Fibroblast of skin of left quadriceps (primary cell): ENCODE measurements at places on chromosomes 7 and 10.
A peak's percentile ranks its signal among the peaks of the same experiment; 100 is the strongest.

GRCh38 chr10:122264436-122264835 lies 6.7 kb upstream of the BTBD16 start:
- DNase-seq = no peak

DNA sequence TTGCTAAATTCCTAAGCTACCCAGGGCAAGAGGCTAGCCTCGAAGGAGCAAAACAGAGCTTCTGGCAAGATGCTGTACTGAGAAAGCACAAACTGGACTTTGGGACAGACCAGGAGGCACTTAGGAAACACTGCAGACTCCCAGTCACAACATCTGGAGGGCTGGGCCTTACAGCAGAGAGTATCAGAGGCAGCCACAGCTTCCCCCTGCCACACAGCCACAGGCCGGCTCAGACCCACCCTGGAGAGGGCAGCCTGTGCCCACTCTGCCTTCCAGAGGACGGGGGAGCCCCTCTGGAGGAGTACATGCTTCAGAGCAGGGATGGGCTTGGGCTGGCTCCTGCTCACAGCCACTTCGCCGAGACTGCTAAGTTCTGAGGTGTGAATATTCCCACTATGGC lies 17.4 kb downstream of the ESYT2 start:
- DNase-seq = no peak

DNA sequence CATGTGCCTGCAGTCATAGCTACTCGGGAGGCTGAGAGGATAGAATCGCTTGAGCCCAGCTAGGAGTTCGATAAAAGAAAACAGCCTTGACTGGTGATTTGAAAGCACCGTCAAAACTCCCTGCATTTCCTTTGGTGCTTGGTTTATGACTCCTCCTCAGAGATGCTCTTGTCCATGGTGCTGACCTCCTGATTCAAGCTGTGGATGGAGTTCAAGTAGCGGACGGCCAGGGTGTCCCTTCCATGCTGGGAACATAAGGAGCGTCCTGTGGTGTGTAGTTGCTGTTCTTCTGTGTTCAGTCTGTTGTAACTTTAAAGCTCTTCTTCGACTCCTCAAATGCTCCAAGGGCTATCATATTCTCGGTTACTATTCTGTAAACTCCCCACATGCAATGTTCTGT lies 382.5 kb upstream of the KIAA1217 start:
- peak; percentile 7 for DNase-seq

DNA sequence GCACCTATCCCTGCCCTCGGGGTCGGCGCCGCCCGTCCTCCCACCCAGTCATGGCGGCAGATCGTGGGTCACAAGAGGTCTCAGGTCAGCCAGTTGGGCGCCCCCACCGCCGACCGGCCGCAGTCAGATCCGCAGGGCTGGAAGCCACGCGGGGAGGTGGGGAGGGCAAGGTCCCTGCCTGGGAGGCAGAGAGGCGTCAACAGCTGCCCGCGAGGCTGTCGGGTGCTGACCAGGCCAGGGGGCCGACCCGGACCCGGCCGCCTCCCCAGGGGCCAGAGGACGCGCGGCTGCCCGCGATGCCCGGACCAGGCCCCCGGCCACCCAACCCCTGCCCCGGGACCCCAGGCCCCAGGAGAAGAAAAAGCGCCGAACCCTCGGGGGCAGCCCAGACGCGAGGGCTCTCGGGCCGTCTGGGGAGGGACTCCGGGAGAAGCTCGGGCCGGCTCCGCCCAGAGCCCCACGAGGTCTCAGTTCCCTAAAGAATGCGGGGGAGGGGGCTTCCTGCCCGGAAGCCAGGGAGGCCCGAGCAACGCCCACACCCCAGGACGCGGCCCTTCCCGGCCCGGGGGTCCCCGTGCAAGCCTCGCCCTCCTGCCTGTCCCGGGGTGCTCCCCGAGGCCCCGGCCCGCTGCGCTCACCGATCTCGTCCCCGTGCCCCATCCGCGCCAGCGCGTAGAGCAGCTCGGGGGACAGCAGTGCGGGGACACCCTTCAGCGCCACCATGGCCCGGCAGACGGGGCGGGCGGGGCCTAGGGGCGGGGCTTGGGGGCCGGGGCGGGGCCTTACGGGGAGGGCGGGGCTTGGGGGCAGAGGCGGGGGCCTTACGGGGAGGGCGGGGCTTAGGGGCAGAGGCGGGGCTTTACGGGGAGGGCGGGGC lies at the start of gene FUOM:
Gene FUOM, minus strand, starts transcription at position 735 of the 877 bp plus-strand sequence. Its CDS starts 12 bp downstream, at position 723.
- no peak for DNase-seq

DNA sequence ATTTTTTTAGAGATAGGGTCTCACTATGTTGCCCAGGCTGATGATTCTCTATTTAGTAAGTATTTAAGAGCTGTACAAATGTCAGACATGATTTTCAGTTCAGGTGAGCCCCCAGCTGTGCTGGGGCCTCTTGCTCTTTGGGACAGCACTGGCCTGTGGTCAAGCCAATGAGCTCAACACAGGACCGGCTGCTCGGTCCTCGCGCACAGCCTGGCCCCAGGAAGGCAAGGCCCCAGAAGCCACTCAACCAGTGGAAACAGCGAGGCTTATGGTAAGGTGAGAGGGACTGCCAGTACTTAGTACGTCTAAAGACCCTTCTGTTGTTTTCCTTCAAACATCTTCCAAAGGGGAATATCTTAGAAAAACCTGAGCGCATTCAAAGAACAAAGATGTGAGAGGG lies 211.8 kb downstream of the SKIDA1 start:
- no peak for DNase-seq

DNA sequence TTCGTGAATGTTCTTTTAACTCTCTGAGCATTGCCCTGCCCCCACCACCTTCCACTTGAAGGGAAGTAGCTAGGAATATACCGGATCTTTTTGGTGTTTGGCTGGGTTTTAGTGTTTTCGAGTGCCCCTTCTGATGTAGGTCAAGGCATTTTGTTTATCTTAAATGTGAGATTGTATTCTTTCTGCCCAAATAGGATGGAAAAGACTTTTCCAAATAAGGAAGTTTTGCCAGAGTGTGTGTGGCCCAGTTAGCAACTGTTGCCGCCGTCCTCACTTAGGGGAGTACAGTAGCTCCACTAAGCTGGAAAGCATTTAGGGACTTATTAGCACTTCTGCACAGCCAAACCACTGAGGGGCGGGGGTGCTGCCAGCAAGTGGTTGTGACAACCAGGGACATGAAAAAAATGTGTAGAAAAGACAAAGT lies 29.8 kb upstream of the VCL start:
- no peak for DNase-seq

DNA sequence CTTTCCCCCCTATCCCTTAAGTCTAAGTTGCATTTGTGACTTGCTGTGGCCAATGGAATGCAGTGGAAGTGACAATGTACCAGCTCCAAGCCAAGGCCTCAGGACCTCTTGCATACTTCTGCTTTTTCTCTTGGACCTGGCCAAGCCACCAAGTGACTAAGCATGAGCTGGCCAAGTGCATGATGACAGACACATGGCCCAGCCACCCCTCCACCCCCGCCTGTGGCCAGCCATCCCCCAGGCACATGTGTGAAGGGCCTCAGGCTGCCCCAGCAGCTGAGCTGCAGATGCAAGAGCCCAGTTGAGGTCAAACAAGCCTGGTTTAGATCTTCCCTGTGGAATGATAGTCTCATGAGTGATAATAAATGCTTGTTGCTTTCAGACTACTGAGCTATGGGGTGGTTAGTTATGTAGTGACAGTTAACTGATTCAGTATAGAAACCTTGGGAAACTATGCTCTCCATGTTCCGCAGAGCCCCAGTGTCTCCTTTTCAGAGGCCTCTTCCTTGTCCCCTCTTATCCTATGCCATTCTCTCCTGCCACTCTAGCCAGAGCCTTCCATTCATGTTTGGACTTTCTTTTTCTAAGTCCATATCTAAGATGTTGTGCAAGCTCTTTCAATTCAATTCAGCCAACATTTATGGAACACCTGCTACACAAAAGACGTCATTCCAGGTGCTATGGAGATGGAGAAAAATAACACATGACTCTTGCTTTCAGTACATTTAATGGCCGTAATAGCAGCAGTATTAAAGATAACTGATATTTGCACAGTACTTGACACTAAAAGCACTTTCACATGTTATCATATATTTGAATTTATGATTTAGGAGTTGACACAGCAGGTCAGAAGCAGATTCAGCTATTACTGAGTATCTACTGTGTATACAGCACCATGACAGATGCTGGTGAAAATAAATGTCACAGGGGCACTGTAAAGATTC lies 55.5 kb upstream of the LOXL4 start:
- peak; percentile 87 for DNase-seq

DNA sequence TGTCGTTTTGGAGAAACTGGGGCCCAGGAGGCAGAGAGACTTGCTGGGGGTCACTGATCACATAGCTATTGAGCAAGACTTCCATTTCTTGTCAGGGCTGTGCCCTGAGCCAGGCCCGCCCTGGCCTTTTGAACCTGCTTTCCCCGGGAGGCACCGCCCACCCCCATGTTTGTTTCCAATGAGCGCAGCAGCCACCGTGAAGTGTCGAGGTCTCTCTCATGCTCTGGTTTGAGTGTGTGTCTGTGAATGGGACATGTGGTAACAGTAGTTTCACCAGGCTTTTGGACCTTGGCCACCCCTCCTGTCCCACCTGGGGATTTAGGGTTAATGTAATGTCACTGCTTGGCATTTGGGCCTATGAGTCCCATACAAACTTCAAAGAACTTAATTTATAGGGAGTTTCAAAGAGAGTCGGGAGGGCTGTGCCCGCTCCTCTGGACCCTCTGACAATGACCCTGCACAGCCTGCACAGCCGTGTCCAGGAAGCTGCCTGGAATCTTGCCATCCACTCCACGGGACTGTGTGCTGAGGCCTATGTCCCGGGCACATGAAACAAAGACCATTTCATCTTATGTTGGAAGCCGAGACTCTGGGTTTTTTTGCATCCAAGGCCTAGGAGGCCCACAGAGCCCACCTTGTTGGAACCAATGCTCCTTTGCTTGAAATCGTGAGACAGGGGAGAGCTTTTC lies 6.3 kb downstream of the PRF1 start:
- no peak for DNase-seq

- DNase-seq = no peak
These were observed 96.8 kb upstream of the DGKB start for GRCh38 chr7:14999331-14999730.

DNA sequence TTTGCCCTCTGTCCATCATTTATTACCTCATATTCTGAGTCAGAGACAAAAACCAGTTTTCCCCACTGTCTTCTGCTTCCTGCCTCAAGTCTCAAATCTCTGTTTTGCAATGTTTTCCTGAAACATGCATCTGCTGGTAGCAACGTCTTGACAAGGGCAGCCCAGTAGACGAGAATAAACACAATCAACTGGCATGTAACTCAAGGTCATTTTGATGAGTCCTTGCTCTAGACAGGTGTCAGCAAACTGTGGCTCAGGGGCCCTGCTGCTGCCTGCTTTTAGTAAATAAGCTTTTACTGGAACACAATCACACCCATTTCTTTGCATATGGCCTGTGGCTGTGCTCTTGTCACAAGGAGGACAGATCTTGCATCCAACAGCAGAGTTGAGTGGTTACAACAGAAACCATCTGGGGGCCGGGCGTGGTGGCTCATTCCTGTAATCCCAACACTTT lies 59.8 kb downstream of the ITIH5 start:
- no peak for DNase-seq

DNA sequence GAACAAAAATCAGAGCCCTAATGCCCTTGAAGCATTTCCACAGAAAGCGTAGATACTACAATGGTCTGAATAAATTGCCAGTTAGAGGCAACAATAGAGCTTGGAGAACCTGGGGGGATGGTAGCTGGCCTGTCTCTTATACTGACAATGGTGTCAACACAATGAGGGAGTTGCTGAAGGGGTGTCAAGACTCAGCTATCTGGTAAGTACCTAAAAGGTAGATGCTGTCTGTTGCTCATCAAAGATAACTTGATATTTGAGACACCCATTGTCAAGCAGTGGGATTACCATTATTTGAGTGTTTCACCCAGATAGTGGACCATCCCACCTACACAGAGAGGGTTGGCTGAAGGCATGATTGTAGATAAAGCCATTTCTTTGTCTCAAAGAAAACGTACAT lies 72.8 kb downstream of the PDE1C start:
- no peak for DNase-seq

DNA sequence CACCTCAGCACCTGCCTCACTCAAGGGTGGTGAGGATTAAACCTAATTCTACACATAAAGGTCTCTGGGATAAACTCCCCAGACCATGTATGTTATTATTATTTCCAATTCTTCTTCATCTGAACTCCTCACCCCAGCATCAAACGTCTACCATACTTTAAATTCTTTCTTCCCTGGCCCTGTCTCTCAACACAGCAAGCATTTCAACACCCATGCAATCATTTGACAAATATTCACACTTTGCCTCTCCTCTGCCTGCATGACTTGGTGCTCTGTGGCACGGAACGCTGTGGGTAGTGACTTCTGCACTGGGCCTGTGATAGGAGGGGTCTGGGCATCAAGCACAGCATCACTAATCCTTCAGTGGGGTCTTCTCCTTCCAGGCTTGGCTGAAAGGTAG lies 490.8 kb downstream of the TNS3 start:
- DNase-seq = peak; percentile 50

DNA sequence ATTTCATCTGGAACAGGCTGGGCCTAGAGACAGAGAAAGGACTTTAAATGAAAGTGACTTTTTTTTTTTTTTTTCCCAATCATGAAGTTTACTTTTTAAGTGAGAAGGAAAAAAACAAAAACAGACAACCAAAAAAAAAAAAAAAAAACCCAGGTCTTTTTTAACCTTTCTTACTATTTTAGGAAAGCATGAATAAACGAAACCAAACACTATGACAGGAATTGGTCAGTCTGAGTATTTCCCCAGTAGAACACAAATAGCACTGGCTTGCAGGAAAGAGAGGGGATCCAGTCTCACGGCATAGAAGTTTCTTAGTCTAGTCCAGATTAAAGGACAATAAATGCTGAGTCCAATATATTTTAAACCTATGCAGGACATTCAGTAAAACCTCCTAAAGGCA lies 180.5 kb upstream of the CCDC6 start:
- DNase-seq = no peak

GRCh38 chr7:158244873-158245723 lies 342.5 kb downstream of the PTPRN2 start:
- DNase-seq = no peak

DNA sequence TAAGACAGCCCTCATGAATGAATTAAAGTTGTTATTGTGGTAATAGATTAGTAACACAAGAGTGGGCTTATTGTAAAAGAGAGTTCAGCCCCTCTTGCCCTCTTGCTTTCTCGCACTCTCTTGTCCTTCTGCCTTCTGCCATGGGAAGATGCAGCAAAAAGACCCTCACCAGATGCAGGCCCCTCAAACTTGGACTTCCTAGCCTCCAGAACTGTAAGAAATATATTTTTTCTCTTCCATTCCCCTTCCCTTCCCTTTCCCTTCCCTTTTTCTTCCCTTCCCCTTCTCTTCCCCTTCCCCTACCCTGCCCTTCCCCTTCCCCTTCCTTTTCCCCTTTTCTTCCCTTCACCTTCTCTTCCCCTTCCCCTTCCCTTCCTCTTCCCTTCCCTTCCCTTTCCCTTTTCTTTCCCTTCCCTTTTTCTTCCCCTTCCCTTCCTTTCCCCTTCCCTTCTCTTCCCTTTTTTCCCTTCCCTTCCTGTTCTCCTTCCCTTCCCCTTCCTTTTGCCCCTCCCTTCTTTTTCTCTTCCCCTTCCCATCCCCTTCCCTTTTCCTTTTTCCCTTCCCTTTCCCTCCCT lies 55.6 kb upstream of the TMEM248 start:
- DNase-seq = no peak

DNA sequence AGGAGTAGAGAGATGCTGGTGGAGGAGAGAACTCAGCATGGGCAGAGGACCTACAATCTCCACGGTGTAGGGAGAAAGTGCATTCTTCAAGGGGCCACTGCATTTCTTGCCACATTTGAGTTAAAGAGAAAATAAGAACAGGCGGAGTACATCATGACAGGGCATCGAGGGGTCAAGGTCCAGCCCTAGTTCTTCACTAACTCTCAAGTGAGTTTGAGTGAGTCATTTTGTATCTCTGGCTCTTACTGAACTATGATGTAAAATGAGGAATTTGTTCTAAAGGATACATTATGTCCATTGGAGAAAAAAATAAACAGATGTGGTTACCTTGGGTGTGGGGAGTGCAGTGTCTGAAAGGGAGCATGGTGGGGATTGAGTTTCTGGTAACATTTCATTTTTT lies 182.9 kb downstream of the XPNPEP1 start:
- DNase-seq = no peak
